ENCODE measurements at places on chromosomes 11 and 22. TPM values are rescaled to one million over a fixed set of nuclear protein-coding genes. Genes with fewer than 3 reads are reported as not detected.

RASL10A gene
- 0.21 TPM for total RNA-seq

IFITM10 gene
- 4.8 TPM for total RNA-seq

SLC22A12 gene
- not detected for total RNA-seq

CHRM1 gene
- total RNA-seq, result not detected

APOC3 gene
- not detected for total RNA-seq

TPBGL gene
- total RNA-seq, result 0.10 TPM

OR8D1 gene
- under 0.01 TPM for total RNA-seq

DRICH1 gene
- 0.73 TPM for total RNA-seq

RANGAP1 gene
- 48.6 TPM for total RNA-seq

CHADL gene
- total RNA-seq, result 1.5 TPM

RIMBP3B gene
- total RNA-seq, result not detected

UPK3A gene
- total RNA-seq, result 0.94 TPM

All from mononuclear cell (primary cell).